ENCODE measurements at places on chromosomes 1 and 21.
A peak's percentile ranks its signal among the peaks of the same experiment; 100 is the strongest.

GRCh38 chr1:63618011-63618410 is 24.8 kb downstream of the PGM1 start:
- H3K4me3 ChIP-seq, result no peak overlapping the region
- no peak overlapping the region for H3K27ac ChIP-seq
- H3K36me3 ChIP-seq, result no peaks in the 10 kb centered on the region

- H3K27ac ChIP-seq, result no peak overlapping the region
- no peaks in the 10 kb centered on the region for H3K4me1 ChIP-seq
- no peaks in the 10 kb centered on the region for H3K27me3 ChIP-seq
Observed at GRCh38 chr21:44649521-44650100, 3.4 kb downstream of the KRTAP10-11 start.

DNA sequence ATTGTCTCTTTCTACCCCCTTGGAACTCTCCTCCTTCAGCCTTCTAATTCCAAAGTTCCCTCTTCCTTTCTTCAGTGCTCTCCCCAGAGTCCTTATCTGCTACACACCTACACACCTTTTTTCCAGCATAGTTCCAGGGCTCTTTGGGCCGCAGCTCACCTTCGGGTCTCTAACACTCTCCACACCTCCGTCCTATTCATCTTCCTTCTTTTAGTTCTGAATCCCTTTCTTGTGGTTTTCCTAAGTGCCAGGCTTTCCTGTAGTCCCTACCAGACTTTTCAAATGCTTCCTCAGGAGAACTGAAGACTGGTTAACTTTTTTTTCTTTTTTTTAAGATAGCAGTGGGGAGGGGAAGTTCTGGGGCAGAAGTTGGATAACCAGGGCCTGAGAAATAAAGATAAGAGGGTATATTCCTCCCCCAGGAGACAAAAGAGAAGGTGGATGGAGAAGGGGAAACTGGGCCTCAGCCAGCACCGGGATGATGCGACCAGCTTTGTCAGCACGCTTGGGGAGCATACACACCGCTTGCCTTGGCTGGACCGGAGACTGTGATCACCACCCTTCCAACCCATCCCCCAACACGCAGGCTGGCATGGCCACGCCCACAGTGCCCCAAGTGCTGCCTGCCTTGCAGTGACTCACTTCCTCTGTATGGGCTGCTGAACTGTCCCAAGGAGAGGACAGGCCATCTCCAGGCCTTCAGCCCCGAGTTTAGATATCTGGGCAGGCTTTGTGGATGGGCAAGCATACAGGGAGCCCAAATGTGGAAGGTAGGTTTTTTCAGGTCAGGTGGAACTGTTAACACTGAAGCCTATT is 2.5 kb upstream of the CERS2 start:
- H3K4me1 ChIP-seq, result no peaks in the 10 kb centered on the region
- no peaks in the 10 kb centered on the region for H3K36me3 ChIP-seq
- peak overlapping the region; percentile 98 for H3K27ac ChIP-seq
- DNase-seq, result peak; percentile 91
- no peaks in the 10 kb centered on the region for H3K27me3 ChIP-seq
- peak overlapping the region; percentile 4 for H3K4me3 ChIP-seq

DNA sequence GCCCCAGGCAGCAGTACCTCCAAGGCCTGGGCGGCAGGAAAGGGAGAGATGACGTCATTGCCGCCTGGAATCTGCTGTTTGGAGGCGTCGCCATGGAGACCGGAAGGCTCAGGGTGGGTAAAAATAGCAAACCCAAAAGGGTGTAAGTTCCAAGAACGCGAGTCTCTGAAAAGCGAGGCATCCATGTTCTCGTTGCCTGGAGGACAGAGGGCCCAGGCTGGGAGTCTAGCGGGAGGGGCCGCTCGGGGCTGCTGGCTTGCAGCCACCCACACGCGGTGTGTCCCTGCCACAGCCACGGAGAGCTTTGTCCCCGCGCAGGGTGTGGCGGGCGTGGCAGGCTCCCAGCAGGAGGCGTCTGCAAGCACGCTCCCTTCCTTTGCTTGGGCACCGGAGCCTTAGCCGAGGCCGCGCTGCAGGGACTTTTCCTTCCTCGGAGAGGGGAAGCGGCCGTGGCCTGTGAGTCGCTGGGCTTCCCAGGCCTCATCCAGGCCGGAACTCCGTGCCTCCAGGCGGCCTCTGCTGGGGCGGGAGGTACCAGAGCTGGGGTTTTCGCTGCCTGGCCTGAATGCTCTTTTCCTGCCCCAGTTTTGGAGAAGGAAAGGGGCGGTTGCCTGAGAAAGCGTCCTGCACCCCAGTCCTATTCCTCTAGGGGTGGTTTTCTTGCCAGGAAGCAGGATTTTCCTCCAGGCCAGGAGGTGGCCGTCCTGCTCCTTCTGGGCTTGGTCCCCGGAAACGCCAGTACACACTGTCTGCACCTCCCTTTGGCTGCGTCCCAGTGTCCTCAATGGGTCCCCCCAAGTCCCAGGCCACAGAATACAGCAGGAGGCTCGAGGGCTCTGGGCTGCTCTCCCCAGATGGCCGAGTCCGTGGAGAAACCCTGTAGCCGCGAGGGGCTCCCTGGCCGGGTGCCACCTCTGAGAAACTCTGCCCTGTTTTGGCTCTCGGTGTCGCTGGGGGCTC is 15.3 kb upstream of the SKI start:
- DNase-seq, result peak; percentile 95
- H3K4me1 ChIP-seq, result peaks cover 70% of the 10 kb centered on the region
- peak overlapping the region; percentile 91 for H3K27ac ChIP-seq
- H3K27me3 ChIP-seq, result no peaks in the 10 kb centered on the region

DNA sequence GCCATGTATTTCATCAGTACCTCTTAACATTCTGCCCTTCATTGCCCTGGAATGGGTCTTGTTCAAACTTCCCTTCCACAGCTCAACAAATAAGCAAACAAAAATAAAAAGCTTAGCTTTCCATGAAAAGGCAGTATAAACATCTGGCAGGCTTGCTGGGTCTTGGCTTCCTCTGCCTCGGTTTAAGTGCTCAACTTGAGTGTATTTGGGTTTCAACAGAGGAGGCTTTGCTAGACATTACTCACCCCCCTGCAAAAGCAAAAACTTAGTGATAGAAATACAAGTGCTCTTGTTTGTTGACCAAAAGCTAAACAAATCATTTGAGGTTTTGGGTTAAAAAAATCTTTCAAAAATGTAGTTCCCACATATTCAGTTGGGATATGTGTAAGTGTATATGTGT is 518.5 kb downstream of the PLPP3 start:
- no peak for DNase-seq
- no peaks in the 10 kb centered on the region for H3K36me3 ChIP-seq
- H3K4me1 ChIP-seq, result peaks cover 18% of the 10 kb centered on the region
- H3K4me3 ChIP-seq, result no peak overlapping the region

DNA sequence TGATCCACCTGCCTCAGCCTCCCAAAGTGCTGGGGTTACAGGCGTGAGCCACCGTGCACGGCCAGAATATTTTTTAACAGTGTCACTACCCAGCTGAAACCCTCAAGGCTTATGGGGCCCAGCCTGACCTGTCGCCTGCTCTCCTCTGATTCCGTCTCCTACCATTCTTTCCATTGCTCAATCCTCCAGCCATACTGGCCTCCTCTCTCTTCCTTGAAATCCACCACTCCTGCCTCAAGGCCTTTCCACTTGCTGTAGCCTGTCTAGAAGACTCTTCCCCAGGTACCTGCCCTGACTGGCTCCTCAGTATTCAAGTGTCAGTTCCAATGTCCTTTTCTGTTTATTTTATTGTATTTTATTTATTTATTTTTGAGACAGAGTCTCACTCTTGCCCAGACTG is 53.9 kb downstream of the YARS1 start:
- no peaks in the 10 kb centered on the region for H3K36me3 ChIP-seq
- no peak overlapping the region for H3K4me3 ChIP-seq
- no peak overlapping the region for H3K27ac ChIP-seq
- no peaks in the 10 kb centered on the region for H3K27me3 ChIP-seq
- DNase-seq, result no peak

GRCh38 chr1:98045767-98046641 is 125.2 kb upstream of the DPYD start:
- peaks cover 68% of the 10 kb centered on the region for H3K27me3 ChIP-seq
- H3K4me3 ChIP-seq, result peak overlapping the region; percentile 44

DNA sequence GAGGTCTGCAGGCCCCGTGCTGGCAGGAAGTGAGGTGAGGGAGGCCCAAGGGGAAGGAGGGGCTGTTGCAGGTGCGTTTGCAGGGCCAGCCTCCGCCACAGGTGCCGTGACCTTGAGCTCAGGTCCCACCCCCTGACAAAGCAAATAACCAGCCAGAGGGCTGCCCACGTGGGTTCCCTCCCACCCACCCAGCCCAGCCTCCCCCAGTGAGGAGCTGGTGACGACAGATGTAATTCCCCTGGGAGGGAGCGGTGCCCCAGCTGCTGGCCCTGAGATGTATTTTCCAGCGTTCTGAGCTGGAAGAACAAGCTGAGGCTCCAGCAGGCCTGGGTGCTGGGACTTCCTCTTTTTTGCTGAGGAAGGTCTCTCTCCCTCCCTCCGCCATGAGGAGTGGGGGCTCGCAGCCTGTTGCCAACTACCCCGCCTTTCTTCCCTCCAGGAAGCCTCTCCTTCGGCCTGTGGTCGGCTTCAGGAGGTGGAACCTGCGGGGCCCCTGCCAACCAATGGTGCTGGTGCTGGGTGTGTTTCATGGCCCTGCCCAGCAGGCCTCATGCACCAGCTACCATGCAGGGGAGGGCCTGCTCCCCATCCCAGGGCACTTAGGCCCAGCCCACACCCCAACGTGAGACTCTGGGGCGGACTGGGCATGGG is 153.2 kb downstream of the PRDM16 start:
- H3K4me3 ChIP-seq, result no peak overlapping the region
- no peaks in the 10 kb centered on the region for H3K4me1 ChIP-seq
- H3K27ac ChIP-seq, result peak overlapping the region; percentile 81
- peak; percentile 90 for DNase-seq

GRCh38 chr1:179632868-179633267 is 41.2 kb downstream of the TDRD5 start:
- no peaks in the 10 kb centered on the region for H3K27me3 ChIP-seq
- no peaks in the 10 kb centered on the region for H3K4me1 ChIP-seq
- H3K4me3 ChIP-seq, result no peak overlapping the region
- H3K27ac ChIP-seq, result no peak overlapping the region

DNA sequence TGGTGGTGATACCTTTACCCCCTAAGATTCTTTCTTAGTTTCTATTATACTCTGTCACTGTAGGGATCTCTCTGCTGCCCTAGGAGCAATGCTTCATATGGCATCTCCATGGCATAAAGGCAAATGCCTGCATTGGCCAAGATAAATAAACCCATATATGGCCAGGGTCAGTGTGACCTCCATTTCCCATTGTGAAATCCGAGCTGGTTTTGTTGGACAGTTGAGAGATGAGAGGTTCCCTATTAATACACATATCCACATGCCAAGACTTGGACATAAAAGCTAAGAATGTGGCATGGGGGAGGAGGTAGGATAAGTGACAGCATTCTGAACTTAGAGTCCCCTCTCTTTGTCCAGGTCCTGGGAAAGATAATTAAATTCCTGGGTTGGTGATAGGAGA is 1.4 kb downstream of the TPM3 start:
- peak; percentile 13 for DNase-seq
- H3K27me3 ChIP-seq, result no peaks in the 10 kb centered on the region
- H3K36me3 ChIP-seq, result no peaks in the 10 kb centered on the region
- no peak overlapping the region for H3K4me3 ChIP-seq

- DNase-seq, result no peak
- H3K4me1 ChIP-seq, result no peaks in the 10 kb centered on the region
- H3K4me3 ChIP-seq, result no peak overlapping the region
- H3K27me3 ChIP-seq, result no peaks in the 10 kb centered on the region
- no peaks in the 10 kb centered on the region for H3K36me3 ChIP-seq
Observed at GRCh38 chr1:216822480-216822879, 99.3 kb upstream of the ESRRG start.

DNA sequence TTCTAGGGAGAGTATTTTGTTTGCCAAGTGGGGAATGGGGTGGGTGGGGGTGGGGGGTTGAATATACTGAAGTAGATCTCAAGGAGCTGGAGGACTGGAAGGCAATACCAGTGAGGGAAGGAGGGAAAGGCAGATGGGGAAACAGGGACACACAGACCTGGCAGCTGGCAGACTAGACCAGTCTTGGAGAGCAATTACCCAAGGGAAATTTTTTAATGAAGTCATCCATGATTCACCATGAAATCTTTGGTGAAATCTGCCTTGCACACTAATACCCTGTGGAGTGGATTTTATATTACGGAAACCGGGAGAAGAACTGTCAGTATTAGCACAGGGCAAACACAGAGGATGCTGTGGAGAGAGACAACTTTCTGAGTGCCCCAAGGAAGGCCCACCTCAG is 29.7 kb upstream of the MARK1 start:
- H3K4me3 ChIP-seq, result no peak overlapping the region
- H3K27ac ChIP-seq, result no peak overlapping the region
- H3K27me3 ChIP-seq, result no peaks in the 10 kb centered on the region
- H3K4me1 ChIP-seq, result no peaks in the 10 kb centered on the region

- no peak for DNase-seq
- H3K27me3 ChIP-seq, result no peaks in the 10 kb centered on the region
- H3K4me1 ChIP-seq, result no peaks in the 10 kb centered on the region
- H3K4me3 ChIP-seq, result no peak overlapping the region
Observed at GRCh38 chr21:15617964-15618363, 111.8 kb upstream of the USP25 start.

DNA sequence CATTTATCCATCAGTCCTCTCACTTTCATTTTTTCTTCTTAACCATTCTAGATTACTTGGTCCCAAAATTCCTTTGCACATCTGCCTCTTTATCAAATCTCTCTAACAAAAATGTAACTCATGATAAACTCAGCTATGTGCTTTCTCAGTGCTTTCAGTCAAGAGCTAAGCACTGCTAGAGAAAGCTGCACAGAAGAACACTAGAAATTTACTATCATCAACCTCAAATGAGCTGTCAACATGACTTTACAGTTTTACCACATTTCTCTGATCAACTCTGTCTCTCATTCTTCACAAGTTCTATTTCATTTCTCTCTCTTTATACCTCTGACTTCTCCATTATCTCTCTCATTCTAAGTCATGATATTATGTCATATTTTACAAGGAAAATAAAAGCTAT is 54.2 kb upstream of the PRKACB start:
- no peak for DNase-seq
- H3K27me3 ChIP-seq, result no peaks in the 10 kb centered on the region
- no peak overlapping the region for H3K27ac ChIP-seq
- no peaks in the 10 kb centered on the region for H3K36me3 ChIP-seq

GRCh38 chr21:41868062-41868710 is 11.0 kb downstream of the PRDM15 start:
- no peak overlapping the region for H3K4me3 ChIP-seq
- H3K4me1 ChIP-seq, result no peaks in the 10 kb centered on the region
- no peaks in the 10 kb centered on the region for H3K36me3 ChIP-seq
- no peak overlapping the region for H3K27ac ChIP-seq
- H3K27me3 ChIP-seq, result no peaks in the 10 kb centered on the region

GRCh38 chr1:111739925-111740765 is 950 bp upstream of the INKA2 start:
- H3K4me3 ChIP-seq, result peak overlapping the region; percentile 90
- no peaks in the 10 kb centered on the region for H3K27me3 ChIP-seq
- H3K27ac ChIP-seq, result peak overlapping the region; percentile 96
- DNase-seq, result peak; percentile 91
- H3K36me3 ChIP-seq, result no peaks in the 10 kb centered on the region

DNA sequence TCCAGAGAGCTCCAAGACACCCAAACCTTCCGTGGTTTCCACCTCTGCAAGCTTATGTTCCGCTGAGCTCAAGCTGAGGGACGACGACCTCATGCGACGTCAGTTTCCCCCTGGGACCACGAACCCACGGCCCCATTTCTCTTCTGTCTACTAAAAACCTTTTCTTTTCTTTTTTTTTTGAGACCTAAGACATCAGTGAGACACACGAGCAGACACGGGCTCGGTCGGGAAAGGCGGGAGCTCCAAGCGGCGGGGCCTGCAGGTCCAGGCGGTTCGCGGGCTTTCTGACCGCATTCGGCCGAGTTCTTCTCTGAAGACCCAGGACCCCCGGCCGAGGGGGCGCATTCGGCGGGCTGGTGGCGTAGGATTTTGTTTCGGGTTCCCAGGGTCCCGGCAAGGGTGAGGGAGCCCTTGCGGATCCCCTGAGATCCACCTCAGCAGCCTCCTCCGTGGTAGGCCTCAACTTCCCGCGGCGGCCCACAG is 402 bp downstream of the C21orf58 start:
- H3K27me3 ChIP-seq, result no peaks in the 10 kb centered on the region
- peaks cover 12% of the 10 kb centered on the region for H3K36me3 ChIP-seq
- peak overlapping the region; percentile 70 for H3K4me3 ChIP-seq
- no peak for DNase-seq

All from tibial artery (tissue), 4 donors.